Heart left ventricle (tissue), 16 donors: ENCODE measurements at places on chromosomes 3 and 15.

GRCh38 chr3:57758686-57759085, 2.6 kb downstream of the SLMAP start:
- DNase-seq, result no peak

DNA sequence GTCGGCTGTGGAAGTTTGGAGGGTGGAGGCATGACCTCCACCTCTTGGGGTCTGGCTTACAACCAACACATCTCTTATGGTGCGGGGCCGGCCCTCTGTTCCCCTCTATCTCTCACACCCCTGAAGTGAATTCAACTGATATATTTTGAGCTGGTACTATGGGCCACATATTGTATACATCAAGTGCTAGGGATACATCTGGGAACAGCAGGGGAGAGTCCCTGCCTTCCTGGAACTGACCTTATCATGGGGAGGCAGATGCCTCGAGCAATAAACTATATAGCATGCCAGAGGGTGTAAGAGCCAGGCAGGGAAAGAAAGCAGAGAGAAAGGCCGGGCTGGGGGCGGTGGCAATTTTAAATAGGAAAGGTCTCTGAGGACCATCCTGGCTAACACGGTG, 60.4 kb upstream of the TRPM1 start:
- no peak for DNase-seq

DNA sequence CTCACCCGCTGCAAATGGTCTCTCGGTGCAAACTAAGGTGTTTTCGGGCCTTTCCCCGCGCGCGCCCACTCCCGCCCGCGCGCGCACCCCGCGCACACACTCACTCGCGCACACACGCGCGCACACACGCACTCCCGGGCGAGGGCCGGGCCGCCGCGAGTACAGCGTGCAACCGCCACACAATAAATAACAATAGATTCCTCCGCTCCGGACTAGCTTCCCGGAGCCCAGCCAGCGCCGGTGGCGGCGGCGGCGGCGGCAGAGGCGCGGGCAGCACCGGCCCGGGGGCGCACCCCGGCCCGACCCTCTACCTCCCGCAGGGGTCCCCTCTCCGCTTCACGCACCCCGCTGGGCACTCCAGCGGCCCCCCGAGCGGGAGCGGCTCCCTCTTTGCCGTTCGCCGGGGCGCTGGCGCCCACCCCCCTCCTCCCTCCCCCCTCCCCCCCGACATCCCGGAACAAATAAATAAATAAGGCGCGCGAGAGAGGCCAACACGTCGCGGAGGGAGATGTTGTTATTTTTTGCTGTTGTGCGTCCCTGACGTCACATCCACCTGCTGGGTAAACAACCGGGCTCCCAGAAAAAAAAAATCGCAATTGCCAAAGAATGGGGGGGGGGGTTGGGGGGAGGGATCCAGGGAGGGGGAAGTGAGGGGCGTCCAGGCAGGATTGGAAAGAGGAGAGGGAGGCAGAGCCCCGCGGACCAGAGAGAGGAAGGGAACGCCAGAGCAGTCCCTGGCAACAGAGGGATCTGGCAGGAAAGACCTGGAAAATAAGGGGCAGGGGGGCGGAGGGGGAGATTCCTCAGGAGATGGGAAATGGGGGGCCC, at the start of gene FOXP1:
Gene FOXP1 (minus strand): TSS at position 163 of the 828 bp plus-strand sequence. CDS start 385,347 bp downstream, outside the sequence.
- DNase-seq, result peak; percentile 86

GRCh38 chr15:26850161-26850560, 16.7 kb upstream of the GABRA5 start:
- no peak for DNase-seq
